ENCODE measurements at places on chromosomes 7 and 10. TPM values are rescaled to one million over a fixed set of nuclear protein-coding genes. Genes with fewer than 3 reads are reported as not detected.

DNA sequence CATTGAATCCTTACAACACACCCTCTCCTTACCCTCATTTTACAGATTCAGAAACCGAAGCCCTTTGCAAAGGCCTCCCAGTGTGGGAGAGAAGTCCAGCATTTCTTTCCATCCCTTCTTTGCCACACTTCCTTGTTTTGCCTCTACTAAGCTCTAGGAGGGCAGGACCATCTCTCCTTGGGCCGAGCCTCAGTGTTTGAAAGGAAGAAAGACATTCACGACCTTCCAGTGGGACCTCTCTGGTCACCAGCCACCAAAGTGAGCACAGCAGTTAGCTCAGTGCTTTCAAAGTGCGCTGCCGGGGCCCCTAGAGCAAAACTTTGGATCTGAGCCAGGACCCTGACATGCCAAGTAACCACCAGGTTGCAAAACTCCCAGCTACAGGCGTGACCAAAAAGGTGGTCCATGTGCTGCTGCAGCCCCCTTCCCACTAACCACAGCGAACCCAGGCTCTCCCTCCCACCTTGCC, 12.4 kb downstream of the CTBP2 start:
- DNase-seq, result peak; percentile 23
- H3K4me3 ChIP-seq, result no peak overlapping the region
- H3K27me3 ChIP-seq, result no peaks in the 10 kb centered on the region
- peaks cover 24% of the 10 kb centered on the region for H3K4me1 ChIP-seq
- no peak overlapping the region for H3K27ac ChIP-seq

- no peak overlapping the region for H3K27ac ChIP-seq
- H3K4me3 ChIP-seq, result no peak overlapping the region
- DNase-seq, result no peak
These were observed 15.3 kb downstream of the MKLN1 start for GRCh38 chr7:131342864-131343442.

DNA sequence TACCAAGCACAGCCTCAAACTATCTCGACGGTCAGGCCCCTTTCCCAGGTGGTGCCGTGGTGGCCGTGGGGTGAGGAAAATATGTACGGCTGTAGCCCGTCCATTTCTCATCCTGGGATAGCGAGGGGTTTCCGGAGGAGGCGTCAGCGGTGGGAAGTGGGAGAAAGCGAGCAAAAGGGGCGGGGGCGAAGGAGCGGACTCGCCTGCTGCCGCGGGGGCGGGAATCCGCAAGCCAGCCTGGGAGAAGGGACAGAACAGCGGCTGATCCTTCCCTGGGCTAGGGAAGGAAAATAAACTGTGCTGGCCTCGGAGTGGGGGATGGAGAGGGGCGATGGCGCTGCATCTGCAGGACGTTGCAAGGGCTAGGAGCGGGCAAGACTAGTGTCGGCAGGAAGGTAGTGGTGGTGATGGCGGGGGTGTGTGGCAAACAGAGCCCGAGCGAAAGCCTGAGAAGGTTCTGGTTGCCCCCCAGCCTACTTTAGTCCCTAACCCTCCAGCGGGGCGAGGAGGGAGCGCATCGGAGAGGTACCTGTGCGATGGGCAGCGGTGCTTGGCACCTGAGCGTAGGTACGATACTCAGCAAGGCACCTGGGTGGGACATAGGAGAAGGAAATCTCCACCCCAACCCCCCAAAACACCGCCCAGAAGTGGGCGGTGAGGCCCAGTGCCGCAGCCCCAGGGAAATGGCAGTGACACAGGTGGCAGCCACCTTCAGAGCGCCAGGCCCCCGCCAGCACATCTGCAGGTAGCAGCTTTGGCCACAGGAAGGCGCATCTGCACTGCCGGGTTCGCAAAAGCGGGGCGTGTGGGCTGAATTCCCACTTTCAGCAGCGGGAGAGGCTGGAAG, 49.9 kb upstream of the STEAP1B start:
- H3K36me3 ChIP-seq, result no peaks in the 10 kb centered on the region
- H3K27me3 ChIP-seq, result no peaks in the 10 kb centered on the region
- peak overlapping the region; percentile 33 for H3K27ac ChIP-seq
- DNase-seq, result peak; percentile 95
- no peaks in the 10 kb centered on the region for H3K4me1 ChIP-seq
- H3K4me3 ChIP-seq, result peak overlapping the region; percentile 89

DNA sequence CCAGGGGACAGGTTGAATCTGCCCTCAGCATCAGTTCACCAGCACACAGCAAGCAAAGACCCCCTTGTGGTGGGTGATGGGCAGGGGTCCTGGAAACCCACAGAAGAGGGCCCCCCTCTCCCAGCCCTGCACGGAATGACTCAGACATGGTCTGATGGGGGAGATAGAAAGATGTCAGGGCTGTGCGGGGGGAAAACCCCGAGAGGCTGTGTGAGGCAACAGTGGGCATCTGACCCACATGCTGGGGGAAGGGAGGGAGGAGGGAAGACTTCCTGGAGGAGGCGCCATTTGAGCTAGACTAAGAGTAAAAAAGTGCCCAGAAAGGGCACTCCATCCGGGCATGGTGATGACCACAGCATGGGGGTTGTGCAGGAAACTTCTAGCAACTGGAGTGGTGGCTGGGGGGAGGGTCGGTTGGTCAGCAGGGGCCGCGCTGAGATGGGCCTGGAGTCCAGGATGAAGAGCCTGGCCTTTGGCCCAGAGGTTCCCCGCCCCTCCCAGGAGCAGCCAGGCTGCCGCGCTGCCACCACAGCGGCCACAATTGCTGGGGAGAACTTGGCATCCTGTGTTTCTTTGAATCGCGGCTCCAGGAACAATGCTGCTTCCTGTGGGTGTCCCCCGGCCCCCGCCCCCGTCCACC, 2.5 kb downstream of the LFNG start:
- H3K36me3 ChIP-seq, result no peaks in the 10 kb centered on the region
- H3K4me1 ChIP-seq, result peaks cover 4% of the 10 kb centered on the region
- H3K27me3 ChIP-seq, result no peaks in the 10 kb centered on the region
- H3K4me3 ChIP-seq, result peak overlapping the region; percentile 74
- H3K27ac ChIP-seq, result no peak overlapping the region
- no peak for DNase-seq

GRCh38 chr7:14688208-14688607, 214.3 kb downstream of the DGKB start:
- no peak overlapping the region for H3K27ac ChIP-seq
- no peaks in the 10 kb centered on the region for H3K27me3 ChIP-seq
- H3K4me1 ChIP-seq, result no peaks in the 10 kb centered on the region

- no peak for DNase-seq
- no peak overlapping the region for H3K27ac ChIP-seq
- H3K27me3 ChIP-seq, result no peaks in the 10 kb centered on the region
- no peaks in the 10 kb centered on the region for H3K36me3 ChIP-seq
These were observed 42.6 kb downstream of the CNOT4 start for GRCh38 chr7:135467207-135467711.

Gene AIMP2
- 77.6 TPM for total RNA-seq

GRCh38 chr7:139505563-139505962, 17.9 kb upstream of the CLEC2L start:
- peaks cover 3% of the 10 kb centered on the region for H3K4me1 ChIP-seq
- peak; percentile 82 for DNase-seq
- no peak overlapping the region for H3K27ac ChIP-seq
- no peaks in the 10 kb centered on the region for H3K36me3 ChIP-seq
- H3K4me3 ChIP-seq, result no peak overlapping the region

Gene AHR
- total RNA-seq, result 6.1 TPM

Data from H9 (cell line).